ENCODE measurements at places on chromosomes 6 and 20.

GRCh38 chr6:125293587-125293986 is 8.2 kb downstream of the HDDC2 start:
- DNase-seq = no peak

DNA sequence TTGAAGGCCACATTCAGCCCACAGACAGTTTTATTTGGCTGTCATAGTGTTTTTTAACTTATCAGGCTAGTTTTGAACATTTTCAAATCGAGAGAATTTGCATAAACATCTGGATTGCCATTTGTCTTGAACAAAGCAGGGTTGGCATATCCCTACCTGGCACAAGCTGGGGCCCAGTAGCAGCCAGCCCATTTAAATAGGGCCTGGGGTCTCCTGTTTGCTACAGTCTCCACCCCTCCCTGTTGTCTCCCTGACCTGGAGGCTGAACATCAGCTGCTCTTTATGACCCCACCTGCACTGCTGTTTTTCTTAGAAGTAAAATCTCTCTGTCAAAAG is 10.5 kb downstream of the BCAS4 start:
- no peak for DNase-seq

- no peak for DNase-seq
Observed at GRCh38 chr6:110897433-110897832, 22.8 kb downstream of the AMD1 start.

GRCh38 chr6:106194949-106195921 is 109.1 kb downstream of the PRDM1 start:
- no peak for DNase-seq

DNA sequence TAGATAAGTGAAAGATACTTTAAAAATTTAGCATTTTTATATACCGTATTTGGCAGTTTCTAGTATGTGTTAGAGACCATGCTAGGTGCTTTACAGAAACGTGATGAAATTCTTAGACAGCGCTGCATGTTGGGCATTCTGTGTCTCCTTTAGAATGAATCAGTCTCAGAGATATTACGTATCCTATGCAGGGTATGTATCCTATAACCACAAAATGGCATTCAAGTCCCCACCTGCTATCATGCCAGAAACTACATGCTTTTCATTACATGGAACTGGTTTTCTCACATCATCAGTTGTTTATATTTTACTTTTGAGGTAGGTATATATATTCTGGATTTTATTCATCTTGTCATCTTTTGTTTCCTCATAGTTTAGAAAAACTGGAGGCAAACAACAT is 42.3 kb downstream of the PEX7 start:
- no peak for DNase-seq

GRCh38 chr6:12749531-12750379 is 33.2 kb downstream of the PHACTR1 start:
- peak; percentile 52 for DNase-seq

GRCh38 chr20:62461834-62462233 is 14.0 kb downstream of the GATA5 start:
- no peak for DNase-seq

- no peak for DNase-seq
Observed at GRCh38 chr6:160253714-160254113, 4.9 kb downstream of the SLC22A2 start.

GRCh38 chr6:143556529-143556928 is 45.0 kb upstream of the FUCA2 start:
- no peak for DNase-seq

GRCh38 chr6:7805078-7805849 is 79.4 kb downstream of the BMP6 start:
- no peak for DNase-seq

DNA sequence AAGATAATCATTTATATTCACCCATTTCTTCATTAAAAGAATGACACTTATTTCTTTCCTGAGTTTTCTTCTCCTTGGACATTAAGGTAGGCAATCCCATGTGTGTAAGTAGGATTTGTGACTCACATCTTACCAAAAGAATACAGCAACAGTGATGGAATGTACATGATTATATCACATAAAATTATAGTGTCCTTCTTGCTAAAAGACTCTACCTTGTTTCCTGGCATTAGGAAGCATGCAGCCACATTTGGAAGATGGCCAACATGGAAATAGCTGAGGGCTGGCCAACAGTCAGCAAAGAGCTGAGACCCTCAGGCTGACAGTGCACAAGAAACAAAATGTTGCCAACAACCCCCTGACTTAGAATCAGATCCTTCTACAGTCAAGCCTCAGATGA is 327.9 kb upstream of the MARCKS start:
- no peak for DNase-seq

DNA sequence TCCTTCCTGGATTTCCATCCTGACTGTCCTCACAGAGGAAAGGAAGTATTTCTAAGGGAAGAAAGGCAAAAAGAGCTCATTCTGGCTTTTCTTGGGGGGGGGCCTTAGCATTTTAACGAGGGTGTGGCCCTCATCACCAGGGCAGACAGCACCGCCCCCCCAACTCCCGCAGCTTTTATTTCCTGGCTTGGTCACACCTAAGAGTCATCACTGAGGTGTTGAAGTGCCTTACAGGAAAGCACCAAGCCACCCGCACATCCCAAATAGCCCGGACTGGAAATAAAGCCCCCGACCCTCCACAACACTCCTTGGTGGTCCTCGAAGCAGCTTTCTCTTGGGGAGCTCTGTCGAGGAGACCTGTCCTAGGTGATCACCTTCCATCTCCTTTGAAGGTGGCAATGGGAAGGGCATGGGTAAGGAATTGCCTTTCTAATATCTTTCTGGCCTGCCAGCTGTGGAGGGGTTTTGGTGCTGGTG is 1.3 kb downstream of the PTK7 start:
- no peak for DNase-seq

- DNase-seq = no peak
Observed at GRCh38 chr6:40958738-40959137, 80.3 kb downstream of the UNC5CL start.
